ENCODE measurements at places on chromosomes 11 and 22.
A peak's percentile ranks its signal among the peaks of the same experiment; 100 is the strongest.

DNA sequence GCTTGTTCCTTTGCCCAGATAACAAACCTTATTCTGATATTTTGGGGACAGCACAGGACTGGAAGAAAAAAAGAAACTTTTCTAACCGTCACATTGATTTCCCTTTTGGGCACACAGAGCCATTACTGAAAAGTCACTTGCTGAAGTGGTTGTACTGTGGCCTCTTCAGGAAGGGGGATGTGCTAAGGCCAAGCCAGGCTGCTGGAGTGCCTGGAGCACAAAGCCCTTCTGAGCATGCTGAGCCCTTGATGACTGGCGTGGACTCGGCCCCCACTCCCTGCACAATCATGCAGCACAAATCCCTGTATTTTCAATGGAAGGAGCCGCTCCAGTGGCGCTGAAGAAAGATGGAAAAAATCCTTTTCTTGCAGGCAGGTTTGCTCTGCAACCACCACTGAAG lies 164.2 kb downstream of the NTM start:
- DNase-seq, result no peak

GRCh38 chr11:19642185-19643158 lies 70.2 kb upstream of the NAV2 start:
- no peak for DNase-seq

- no peak for DNase-seq
Observed at GRCh38 chr11:112302226-112302868, 41.7 kb upstream of the PLET1 start.

DNA sequence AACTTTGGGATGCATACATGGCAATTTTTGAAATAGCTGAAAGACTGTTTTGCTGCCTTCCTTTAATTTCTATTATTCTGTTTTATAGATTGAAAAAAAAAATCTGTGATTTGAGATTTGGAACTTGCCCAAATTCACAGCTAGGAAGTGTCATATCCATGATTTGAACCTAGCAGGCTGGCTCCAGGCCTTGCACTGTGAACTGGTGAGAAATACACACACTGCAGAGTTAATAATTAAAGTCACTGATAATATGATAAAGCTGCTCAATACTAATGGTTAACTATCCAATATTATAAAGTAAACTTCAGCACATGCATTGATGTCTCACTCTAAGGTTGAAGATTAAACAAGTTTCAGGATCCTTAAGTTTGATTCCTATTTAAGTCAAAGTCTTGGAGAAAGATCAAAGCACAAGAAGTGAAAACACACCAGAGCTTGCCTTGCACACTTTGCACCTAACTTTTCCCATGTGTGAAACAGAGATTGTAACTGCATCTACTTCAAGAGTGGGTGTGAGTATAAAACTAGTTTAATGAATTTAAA lies 150.6 kb upstream of the CCDC179 start:
- DNase-seq, result no peak

- DNase-seq, result peak; percentile 17
Observed at GRCh38 chr22:17781319-17782031, 7.2 kb upstream of the BID start.

DNA sequence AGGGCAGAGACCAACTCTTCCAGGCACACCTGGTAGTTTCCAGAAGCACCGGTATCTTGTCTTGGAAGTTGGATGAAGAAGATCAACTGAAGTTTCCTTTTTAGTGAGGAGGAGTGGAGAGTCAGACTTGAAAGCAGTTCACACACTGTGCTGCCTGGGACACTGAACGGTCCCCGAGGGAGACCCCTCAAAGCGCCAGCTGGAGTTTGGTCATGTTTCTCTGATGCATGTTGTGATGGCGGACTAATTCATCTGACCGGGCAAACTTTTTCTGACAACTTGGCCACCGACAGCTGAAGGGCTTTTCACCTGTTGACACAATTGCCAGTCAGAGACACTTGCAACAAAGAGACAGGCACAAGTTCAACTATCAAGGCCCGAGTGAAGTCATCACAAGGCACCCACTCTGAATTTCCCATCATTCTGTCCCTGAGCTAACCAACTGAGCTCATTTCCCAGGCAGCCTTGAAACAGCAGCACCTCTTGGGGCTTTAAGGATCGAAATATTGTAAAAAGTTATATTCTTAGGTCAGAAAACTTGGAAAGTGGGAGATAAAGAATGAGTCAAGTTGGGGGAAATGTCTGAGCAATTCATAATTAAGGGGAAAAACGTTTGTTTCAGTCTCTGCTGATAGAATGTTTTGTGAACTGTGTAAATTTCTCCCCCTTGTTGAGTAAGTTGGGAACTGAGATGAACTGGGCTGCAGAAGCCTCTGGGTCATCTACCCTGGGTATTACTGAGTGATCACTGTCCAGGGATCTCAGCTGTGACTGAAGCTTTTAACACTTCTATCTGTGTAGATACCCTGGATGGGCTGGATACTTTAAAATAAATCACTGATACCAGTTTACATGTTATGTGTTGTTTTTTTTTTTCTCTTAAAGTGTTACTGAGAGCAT lies 46.2 kb downstream of the WT1 start:
- no peak for DNase-seq

GRCh38 chr11:74255741-74256375 lies 55.6 kb downstream of the P4HA3 start:
- peak; percentile 12 for DNase-seq

- DNase-seq, result no peak
Observed at GRCh38 chr22:24995649-24996180, 43.2 kb downstream of the KIAA1671 start.

DNA sequence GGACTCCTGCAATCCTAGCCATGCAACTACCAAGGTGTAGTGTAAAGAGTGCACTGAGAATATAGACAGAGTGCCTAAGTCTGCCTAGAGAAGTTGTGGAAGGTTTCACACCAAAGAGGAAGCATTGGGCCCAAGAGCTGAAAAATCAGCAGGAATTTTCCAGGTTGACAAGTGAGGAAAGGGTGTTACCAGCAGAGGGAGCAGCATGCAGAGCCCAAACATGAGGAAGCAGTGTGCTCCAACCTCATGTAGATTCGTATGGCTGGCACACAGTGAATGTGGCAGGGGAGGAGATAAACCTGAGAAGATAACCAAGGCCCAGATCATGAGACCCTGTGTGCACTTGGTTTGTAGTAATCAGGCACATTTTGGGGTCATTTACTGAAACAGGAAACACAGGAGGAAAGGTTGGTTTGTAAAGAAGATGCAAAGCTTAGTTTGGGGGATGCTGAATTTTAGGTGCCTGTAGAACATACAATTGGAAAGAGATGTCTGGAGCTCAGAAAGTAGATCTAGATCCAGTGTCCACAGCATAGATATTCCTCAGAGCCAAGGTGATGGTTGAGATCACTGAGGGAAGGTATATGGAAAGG lies 1.7 kb downstream of the HPX start:
- no peak for DNase-seq

DNA sequence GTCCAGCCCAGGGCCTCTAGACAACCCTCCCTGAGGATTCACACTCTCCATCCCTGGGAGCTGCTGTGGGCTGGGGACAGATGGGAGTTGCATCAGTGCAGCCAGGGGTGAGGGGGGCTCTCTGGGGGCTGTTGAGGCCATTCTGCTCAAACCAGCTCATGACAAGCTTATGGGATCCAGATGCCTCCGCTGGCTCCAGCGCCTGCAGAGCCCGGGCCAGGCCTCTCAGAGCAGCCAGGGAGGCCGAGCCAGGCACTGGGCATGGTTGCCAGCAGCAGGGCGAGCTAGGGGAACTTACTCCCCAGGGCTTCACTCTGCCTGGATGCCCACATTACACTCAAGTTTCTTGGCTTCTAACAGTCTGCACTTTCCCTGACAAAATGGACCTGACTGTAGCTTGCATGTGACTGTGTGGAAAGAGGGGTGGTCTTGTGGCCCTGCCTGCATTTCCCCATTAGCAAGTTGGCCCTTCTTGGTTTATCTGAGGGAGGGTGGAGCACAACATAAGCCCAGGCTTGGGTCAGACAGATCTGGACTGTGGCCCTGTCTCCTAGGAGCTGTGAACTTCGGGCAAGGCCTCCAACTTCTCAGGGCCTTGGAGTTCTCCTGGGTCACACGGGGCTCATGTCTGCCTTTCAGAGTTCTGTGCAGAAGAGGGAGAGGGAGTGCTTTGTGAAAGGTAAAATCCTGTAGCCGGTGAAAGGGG lies 34.5 kb upstream of the CYB5R3 start:
- DNase-seq, result no peak

DNA sequence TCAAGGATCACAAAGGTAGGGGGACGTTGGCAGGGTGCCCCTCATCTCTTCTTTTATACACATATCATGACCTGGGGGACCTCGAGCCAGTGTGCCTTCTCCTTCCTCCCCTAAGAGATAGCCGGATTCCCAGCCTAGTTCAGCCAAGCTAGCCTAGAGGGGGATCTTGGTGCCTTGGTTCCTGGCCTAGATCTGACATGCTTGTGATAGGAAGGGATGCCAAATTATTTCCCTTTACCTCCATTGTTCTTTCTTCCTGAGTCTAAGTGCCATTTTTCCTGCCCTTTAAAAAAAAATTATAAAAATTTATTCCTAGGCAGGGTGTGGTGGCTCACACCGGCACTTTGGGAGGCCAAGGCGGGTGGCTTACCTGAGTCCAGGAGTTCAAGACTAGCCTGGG lies 7.0 kb upstream of the HINFP start:
- DNase-seq, result no peak

- no peak for DNase-seq
Observed at GRCh38 chr11:9739123-9739900, 75.4 kb downstream of the SWAP70 start.

- no peak for DNase-seq
Observed at GRCh38 chr11:7418061-7418460, 67.2 kb upstream of the OLFML1 start.

GRCh38 chr11:134358856-134359490 lies 27.2 kb downstream of the GLB1L2 start:
- DNase-seq, result no peak

All from NCI-H2081 treated with DMSO at 0.1 percent for 48 hours (cell line).